ENCODE measurements at places on chromosomes 1 and 21. TPM values are rescaled to one million over a fixed set of nuclear protein-coding genes. Genes with fewer than 3 reads are reported as not detected.

GRCh38 chr21:44374601-44375280 is 21.3 kb downstream of the TRPM2 start:
- DNase-seq = no peak

- no peak for DNase-seq
These were observed 39.6 kb downstream of the RERE start for GRCh38 chr1:8777867-8778266.

GRCh38 chr1:4322881-4323280 is 331.5 kb upstream of the AJAP1 start:
- DNase-seq = no peak

- DNase-seq = no peak
These were observed 44.1 kb upstream of the BARHL2 start for GRCh38 chr1:90761156-90761555.

DNA sequence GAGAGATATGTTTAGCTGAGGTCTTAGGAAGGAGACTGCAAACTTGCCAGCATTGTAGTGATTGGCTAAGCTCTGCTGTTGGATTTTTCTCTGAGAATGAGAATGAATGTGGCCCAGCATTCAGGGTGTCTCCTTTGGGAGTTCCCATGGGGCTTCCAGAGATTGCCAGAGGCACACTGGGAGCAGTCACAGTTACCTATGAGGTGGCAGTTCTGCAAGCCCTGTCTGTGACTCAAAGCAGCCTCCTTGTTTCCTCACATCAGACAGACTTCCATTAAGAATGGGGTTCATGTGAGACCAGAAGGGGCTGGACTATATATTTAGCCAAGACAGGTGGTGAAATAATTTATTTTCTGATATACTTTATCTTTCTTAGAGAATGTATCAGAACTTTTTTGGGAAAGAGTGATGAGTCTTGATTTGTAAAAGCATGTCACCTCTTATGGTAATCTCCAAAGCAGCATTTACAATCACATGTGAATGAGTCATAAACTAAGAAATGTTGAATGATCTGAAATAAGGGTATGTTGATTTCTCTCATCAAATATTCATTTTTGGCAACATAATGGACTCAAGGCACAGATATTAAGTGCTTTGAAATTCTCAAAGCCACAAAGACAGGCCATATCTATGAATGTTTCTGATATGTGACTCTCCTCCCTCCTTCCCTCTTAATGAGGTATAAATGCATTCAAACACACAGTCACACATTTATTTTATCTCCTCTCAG is 9.5 kb upstream of the SLC19A2 start:
- DNase-seq = no peak

- DNase-seq = peak; percentile 58
These were observed at the start of gene SHISA4 for GRCh38 chr1:201888282-201889089. Gene SHISA4 (plus strand): TSS chr1:201888898. CDS start chr1:201888995, 97 bp downstream.

- no peak for DNase-seq
These were observed 83.6 kb upstream of the SLC44A3 start for GRCh38 chr1:94736549-94736948.

DNA sequence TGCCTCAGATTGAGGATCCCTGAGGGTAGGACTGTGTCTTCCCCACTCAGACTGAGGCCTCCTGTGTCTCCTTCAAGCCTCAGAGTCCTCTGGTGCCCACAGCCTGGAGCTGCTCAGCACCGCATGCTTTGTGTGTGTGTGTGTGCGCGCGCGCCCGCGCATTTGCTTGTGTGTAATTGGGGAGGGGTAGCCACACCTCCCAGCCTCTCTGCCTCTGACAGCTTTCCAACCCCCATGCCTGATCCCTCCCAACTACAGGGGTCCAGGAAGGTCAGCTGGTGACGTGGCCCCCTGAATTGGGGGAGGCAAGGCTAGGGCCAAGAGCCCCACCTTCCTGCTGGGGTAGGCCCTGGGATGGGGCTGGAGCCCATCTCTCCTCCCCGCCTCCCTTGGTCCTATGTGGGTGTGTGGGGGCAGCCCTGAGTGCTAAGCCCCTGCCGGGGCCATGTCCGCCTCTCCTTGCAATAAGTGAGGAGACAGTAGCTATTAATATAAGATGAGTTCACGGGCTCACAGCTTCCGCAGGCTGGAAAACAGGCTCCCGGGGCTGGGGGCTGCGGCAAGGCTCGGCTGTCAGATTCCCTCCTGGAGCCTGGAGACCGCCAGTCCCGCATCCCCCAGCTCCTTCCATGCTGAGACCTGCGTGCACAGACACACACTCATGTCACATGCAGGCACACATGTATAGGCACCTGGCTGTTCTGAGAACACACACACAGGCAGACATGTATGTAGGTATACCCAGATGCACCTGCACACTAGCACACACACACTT is 7.0 kb downstream of the GPR3 start:
- DNase-seq = no peak

DNA sequence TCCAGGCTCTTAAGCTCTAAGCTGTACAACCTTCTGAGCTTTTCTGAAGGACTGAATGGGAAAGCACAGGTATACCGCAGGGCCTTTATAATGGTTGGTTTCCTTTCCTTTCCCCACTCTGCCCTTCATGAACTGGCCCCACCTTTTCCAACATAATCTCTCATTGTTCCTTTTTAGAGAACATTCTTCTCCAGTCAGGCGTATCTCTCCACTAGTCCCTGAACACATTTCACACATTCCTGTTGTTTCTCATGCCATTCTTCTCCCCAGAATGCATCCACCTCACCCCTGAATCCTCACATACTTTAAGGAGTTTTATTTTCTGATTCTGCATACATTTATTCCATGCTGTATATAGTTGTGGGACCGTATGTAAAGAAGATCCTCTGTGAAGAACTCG is 41.3 kb downstream of the PGM1 start:
- no peak for DNase-seq

- DNase-seq = no peak
These were observed 480 bp downstream of the DPYD start for GRCh38 chr1:97920276-97920831.

DNA sequence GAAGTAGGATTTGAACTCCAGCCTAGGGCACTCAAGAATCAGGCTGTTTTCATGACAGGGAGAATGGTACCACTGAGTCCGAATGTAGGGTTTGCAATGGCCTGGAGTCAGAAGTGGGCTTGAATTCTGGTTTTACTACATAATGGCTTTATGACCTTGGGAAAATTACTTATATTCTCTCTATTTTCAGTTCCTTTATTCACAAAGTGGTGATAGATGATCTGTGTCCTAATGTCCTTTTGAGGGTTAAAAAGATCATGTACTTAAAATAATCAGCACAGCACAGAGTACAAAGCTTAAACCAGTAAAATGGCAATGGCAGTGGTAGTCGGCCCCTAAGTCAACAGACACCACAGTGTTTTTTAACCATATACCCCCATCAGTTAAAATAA is 63.7 kb upstream of the HOOK1 start:
- no peak for DNase-seq

GRCh38 chr21:45254460-45254930 is 33.2 kb downstream of the POFUT2 start:
- DNase-seq = no peak

DNA sequence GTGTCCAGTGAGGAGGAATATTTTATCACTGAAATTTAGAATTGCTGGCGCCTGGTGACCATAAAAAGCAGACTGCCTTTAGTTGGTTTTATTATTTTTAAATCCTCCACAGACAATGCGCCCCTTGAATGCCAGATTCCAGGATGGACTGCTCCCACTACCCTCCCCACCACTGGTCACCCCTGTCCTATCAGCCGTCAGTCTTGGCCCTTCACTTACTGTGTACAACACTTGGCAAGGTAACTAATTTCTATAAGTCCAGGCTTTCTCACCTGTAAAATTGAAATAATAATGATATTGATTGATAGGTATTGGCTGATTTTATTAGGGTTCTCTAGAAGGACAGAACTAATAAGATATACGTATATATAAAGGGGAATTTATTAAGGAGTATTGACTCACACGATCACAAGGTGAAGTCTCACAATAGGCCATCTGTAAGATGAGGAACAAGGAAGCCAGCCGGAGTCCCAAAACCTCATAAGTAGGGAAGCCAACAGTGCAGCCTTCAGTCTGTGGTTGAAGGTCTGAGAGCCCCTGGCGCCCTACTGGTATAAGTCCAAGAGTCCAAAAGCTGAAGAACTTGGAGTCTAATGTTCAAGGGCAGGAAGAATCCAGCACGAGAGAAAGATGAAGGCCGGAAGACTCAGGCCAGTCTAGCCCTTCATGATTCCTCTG is 17.8 kb downstream of the RHEX start:
- no peak for DNase-seq

GRCh38 chr1:26582053-26582835 is 52.7 kb downstream of the RPS6KA1 start:
- no peak for DNase-seq

DNA sequence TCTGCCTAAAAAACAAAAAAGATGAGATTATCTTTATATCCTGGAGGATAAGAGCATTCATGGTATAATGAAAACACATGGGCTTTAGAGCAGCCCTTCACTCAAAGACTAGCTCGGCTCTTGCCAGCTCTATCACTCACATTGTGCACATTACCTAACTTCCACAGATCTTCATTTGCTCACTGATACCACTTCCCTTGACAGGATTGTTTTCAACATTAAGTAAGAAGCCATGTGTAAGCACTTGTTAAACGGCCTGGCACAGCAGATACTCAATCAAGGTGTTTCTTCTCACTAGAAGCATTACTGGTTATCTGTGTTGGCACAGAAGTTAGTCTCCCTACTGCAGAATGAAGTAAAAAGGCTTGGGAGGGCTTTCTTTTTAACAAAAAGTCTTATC is 18.7 kb downstream of the LPGAT1 start:
- DNase-seq = no peak

- DNase-seq = no peak
These were observed 3.8 kb downstream of the ACBD6 start for GRCh38 chr1:180498594-180498993.

DNA sequence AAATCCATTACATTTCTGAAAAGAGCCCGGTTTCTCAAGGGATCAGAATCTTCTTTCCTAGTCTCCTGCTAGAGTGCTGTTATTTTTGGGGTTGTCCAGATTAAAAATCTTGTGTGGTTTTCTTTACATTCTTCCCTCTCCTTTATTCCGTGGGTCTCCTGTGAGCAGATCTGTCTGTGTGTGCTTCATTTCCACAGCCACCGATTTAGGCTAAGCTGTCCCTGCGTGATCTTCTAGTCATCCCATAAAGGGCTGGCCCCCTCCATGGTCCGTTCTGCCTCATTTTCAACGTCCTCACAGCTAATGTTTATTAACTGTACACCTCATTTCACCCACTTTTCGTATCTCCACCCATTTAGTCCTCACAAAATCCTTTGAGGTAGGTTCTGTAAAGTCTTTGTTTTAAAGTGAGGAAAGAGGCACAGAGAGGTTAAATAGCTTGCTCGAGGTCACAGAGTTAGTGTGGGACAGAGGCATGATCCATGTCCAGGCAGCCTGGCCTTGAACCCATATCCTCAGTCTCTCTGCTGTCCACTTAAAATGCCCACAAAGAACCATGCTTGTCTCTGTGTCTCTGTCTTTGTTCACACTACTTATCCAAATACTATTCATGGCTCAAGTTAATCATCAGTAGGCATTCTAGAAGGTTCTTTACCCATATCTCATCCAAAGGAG is 38.2 kb upstream of the KIF1B start:
- no peak for DNase-seq

DNA sequence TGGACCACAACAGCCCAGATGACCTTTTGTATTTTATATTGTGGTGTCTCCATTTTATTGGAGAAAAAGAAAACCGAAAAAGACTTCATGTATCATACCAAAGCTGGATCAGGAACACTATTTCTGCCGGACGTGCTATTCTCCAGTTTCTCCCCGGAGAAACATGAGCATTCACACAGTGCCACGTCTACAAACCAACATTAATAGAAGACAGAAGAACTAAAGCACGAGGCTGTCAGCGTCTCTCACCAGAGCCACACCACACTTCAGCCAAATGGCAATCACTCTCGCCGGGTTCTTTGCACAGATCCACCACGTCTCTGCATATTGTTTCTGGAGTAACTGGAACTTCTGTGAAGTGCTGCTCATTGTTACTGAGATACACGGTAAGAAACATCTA is 24.8 kb downstream of the TP53BP2 start:
- no peak for DNase-seq

- no peak for DNase-seq
These were observed 192.0 kb upstream of the JUN start for GRCh38 chr1:58975888-58976287.

DNA sequence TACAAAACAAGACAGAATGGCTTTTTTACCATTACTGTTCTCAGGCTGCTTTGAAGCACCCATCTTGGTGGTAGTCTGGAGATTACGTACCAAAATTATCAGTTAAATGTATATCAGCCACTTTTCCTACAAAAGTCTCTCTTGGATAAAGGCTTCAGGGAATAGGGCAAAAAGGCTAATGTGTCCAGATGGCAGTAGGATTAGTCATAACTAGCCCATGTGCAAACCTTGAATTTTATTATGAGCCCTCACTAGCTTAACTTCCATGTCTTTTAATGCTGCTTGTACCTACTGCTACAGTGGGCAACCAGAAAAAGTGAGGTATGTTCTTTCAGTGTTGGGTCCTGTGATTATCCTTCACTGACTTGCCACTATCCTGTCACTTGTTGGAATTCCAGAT is 51.0 kb downstream of the PLPPR4 start:
- DNase-seq = no peak

DNA sequence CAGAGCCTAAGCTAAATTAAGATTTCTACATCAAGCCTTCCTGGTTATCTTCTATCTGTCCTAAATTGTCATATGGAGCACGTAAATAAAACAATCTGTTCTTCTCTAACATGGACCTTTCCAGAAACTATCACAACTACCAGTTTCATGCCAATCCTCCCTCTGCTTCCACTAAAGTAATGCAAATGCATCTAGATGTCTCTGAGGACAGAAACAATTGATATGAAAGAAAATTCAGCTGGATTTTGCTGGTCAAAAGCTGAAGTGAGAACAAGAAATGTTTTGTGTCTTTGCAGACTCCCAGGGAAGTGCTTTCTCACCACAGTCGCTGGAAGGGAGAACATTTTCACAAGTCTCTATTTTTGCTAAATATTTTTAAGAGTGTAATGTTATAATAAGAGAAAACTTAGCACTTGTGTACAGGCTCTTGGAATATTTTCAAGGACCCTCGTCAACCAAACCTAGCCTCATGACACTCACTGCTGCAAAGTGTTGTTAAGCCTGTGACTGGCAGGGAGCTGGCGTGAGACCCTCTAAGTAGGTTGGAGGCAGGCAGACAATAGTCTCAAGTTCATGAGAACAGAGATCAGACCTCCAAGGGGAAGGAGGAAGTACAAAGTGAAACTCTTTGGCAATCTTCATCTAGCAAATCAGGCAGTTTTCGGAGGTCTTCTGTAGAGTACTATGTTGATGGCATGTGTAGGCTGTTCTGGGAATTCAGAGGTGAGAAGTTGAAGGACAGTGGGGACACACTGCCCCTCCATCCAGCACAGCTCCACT is 38.8 kb downstream of the DNASE2B start:
- DNase-seq = no peak

The PPIAL4G gene
- total RNA-seq = 0.09 TPM

The DAB1 gene
- total RNA-seq = 5.0 TPM

The ITGB2 gene
- 84.5 TPM for total RNA-seq

The C1orf87 gene
- total RNA-seq = not detected

The AGO4 gene
- total RNA-seq = 19.3 TPM

The ACOT7 gene
- total RNA-seq = 21.4 TPM

The CA14 gene
- 2.4 TPM for total RNA-seq

The LCE1E gene
- not detected for total RNA-seq

The IGFN1 gene
- total RNA-seq = 0.40 TPM

The ERRFI1 gene
- total RNA-seq = 76.8 TPM

The LAD1 gene
- total RNA-seq = 272 TPM

The IFNAR2 gene
- 31.5 TPM for total RNA-seq

The TMIGD3 gene
- total RNA-seq = 8.4 TPM

Data from mucosa of gallbladder (tissue), 1 donor.